ENCODE measurements at places on chromosomes 13 and 19. TPM values are rescaled to one million over a fixed set of nuclear protein-coding genes. Genes with fewer than 3 reads are reported as not detected.

DNA sequence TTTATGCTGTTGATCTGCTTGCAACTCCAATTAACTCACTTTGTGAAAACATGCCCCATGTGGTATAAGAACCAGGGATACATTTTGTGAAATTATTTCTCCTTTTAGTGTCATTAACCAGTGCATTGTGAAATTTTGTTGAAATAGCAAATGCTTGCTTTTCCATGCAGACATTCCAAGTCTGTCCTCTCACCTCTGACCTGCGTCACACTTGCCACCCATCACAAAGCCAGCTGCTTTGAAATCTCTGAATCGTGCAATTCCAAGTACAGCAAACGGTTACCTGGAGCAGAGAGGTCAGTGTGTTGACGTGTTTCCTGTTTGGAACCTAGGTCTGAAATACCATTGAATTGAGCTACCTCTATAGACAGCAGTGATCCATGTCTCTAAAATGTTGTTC, 4.9 kb upstream of the SLC25A15 start:
- no peak for DNase-seq

DNA sequence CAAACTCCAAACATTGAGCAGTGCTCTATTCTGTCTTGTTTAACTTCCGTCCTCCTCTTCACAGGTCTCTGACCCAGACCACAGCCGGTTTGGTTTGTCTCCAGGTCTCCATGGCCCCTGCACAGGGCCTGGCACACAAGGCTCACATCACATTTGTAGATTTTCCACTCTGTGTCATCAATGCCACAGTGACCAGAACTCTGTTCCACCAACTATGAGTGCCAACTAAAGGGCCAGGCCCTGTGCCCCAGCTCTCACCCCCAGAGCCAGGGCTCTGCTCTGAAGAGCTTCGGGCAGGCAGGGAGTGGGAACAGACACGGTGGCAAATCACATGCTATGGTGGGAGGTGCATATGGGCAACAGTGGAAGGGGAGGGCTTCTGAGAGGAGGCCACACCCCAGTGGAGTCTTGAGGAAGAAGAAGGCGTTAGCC, 16.0 kb downstream of the SMG9 start:
- no peak for DNase-seq

- DNase-seq, result no peak
These were observed 1237.6 kb downstream of the EFNB2 start for GRCh38 chr13:105297839-105298238.

GRCh38 chr19:33926306-33926705, 129.6 kb downstream of the KCTD15 start:
- DNase-seq, result no peak

GRCh38 chr13:106599875-106600797, 32.2 kb upstream of the ARGLU1 start:
- peak; percentile 78 for DNase-seq

DNA sequence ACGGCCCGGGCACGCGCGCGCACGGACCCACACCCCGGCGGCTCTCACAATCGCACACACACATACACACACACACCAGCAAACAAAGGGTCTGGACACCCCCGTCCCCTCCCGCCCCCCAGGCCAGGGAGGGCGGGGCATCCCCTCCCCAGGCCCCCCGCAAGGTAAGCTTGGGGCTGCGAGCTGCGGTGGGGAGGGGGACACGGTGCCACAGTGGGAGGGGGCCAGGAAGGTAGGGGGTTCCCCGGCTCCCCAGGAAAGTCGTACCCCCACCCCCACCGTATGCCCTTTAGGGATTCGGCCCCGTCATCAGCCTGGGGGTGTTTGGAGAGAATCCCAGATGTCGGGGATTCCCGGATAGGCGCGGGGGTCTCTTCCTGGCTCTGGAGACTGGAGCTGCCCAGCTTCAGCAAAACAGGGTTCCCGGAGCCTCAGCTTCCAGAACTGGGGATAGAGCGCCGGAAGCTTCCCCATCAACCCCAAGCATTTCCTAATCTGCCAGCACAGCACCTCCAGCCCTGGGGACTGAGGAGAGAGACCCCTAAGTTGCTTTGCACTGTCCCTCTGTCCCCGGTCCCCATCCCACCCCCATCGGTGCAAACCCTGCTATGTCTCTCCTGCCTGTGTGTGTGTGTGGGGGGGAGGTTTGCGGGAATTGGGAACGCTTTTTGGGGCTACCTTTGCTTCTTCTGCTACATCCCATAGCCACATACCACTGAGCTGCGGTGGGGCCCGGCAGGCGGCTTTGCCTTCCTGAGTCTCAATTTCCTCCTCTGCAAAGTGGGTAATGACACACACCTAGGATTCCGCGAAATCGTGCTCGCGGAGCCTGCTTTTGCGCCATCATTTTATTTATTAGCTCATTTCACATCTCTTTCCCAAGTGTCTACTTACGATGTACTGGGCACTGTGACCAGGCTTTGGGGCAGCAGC, 1.8 kb upstream of the CDC37 start:
- no peak for DNase-seq

GRCh38 chr13:59890054-59890453, 273.7 kb downstream of the DIAPH3 start:
- peak; percentile 50 for DNase-seq

DNA sequence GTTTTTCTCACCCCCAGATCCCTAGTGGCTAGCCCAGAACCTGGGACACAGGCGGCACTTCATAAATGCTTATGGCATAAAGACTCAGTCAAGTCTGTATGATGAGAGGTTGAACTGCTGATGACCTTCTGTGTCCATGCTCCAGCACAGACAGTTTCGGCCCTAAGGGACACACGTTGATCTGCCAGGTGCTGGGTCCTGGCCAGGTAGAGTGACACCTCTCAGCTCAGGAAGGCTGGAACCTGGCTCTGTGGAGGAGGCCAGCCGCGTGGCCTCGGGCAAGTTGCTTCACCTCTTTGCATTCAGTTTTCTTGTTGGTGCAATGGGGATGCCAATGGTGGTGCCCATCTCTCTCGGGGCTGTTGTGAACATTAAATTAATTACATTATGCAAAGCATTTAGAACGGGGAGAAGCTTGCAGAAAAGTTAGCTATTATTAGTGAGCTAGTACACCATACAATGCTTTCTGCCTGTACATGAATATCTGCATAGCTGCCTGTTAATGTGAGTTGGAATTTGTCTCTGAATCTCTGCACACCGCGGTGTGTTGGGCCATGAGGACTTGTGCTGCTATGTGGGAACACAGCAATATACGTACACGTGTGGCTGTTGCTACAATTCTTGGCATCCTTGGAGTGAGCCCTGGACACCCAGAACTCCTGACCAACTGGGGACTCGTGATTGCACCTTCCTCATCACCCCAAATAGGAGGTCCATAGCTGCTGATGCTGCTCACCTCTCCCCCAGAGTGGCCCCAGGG, 8.4 kb downstream of the GADD45B start:
- no peak for DNase-seq

- no peak for DNase-seq
These were observed 41.9 kb downstream of the SPRY2 start for GRCh38 chr13:80299046-80299445.

Gene MEF2B
- polyA plus RNA-seq, result 2.8 TPM

Gene LILRA6
- 2.0 TPM for polyA plus RNA-seq

Gene PCID2
- polyA plus RNA-seq, result 37.6 TPM

Gene C19orf18
- polyA plus RNA-seq, result 0.79 TPM

Gene EFNA2
- polyA plus RNA-seq, result 0.48 TPM

Measured in hindlimb muscle (tissue), 1 donor.